K562 (cell line): ENCODE measurements at places on chromosomes 4 and X. TPM values are rescaled to one million over a fixed set of nuclear protein-coding genes. Genes with fewer than 3 reads are reported as not detected.

SLC9B1 gene
- 0.42 and 0.78 TPM in 2 replicates for total RNA-seq

KCNE5 gene
- 0.36 and 0.38 TPM in 2 replicates for total RNA-seq

CCNQ gene
- total RNA-seq = 25.3 and 28.5 TPM in 2 replicates

TNIP3 gene
- not detected in 2 replicates for total RNA-seq

AFM gene
- total RNA-seq = 0.07 TPM in 1 of 2 replicates, not detected in the other

BRS3 gene
- not detected in 2 replicates for total RNA-seq

SPP1 gene
- 0.64 and 0.81 TPM in 2 replicates for total RNA-seq

IL2RG gene
- total RNA-seq = 18.0 and 19.7 TPM in 2 replicates
